ENCODE measurements at places on chromosomes 1 and 21. TPM values are rescaled to one million over a fixed set of nuclear protein-coding genes. Genes with fewer than 3 reads are reported as not detected.

GRCh38 chr21:42340187-42341050 lies 10.4 kb downstream of the TFF2 start:
- DNase-seq = no peak

DNA sequence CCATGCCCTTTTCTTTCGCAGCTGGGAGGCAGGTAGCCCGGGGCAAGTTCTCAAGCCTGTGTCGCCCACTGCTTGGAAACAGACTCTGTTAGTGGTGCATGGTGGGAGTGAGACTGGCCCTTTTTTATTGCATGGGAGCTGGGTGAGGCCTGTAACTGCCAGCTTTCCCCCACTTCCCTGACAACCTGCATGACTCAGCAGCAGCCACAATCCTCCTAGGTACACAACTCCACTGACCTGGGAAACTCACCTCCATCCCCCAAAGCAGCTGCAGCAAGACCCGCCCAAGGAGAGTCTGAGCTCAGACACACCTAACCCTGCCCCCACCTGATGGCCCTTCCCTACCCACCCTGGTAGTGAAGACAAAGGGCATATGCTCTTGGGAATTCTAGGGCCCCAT lies 25.8 kb downstream of the PIGP start:
- no peak for DNase-seq

GRCh38 chr1:164718821-164719220 lies 159.8 kb downstream of the PBX1 start:
- no peak for DNase-seq

- DNase-seq = no peak
Observed at GRCh38 chr1:51061231-51061918, 40.7 kb upstream of the C1orf185 start.

DNA sequence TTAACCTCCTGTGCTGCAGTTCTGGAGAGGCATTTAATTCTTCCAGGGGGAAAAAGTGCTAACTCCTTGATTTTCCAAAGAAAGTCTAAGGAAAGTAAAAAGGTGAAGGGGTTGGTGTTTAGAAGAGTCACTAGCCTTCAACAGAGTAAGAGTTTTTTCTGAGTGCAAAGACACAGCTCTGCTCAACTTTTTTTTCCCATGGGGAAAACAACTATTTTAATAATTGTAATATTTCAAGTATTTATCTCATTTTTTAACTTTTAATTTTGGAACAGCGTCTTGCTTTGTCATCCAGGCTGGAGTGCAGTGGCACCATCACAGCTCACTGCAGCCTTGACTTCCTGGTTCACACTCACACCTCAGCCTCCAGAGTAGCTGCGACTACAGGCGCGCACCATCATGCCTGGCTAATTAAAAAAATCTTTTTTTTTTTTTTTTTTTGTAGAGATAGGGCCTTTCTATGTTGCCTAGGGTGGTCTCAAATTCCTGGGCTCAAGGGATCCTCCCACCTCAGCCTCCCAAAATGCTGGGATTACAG lies 202.6 kb downstream of the APP start:
- no peak for DNase-seq

ARHGEF19 gene
- 20.2 TPM for polyA plus RNA-seq

DNA sequence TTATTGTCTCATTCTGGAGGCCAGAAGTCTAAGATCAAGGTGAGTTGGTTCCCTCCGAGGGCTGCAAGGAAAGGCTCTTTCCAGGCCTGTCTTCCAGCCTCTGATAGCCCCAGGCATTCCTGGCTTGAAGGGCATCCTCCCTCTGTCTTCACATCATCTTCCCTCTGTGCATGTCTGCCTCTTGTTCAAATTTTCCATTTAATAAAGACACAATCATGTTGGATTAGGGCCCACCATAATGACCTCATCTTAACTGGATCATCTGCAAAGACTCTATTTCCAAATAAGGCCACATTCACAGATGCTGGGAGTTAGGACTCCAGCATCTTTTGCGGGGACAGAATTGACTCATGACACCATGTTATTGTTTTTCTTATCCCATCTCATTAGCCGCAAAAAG lies 24.5 kb downstream of the HUNK start:
- DNase-seq = no peak
